Motor neuron (in vitro differentiated cells): ENCODE measurements at places on chromosomes 4 and X. TPM values are rescaled to one million over a fixed set of nuclear protein-coding genes. Genes with fewer than 3 reads are reported as not detected.
A peak's percentile ranks its signal among the peaks of the same experiment; 100 is the strongest.

PLA2G12A gene
- 18.0 and 23.8 TPM in 2 replicates for total RNA-seq

DNA sequence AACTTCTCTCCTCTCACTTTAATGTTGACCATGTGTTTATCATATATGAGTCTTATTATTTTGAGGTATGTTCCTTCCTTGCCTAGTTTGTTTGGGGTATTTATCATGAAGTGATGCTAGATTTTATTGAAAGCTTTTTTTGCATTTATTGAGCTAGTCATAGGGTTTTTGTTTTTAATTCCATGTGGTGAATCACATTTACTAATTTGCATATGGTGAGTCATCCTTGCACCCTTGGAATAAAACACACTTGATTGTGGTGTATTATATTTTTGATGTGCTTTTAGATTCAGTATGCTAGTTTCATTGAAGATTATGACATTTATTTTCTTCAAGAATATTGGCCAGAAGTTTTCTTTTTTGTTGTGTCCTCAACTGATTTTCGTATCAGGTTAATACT lies 464.6 kb downstream of the PCDH18 start:
- no peak for ATAC-seq

BGN gene
- total RNA-seq, result 0.43 and 0.87 TPM in 2 replicates

- ATAC-seq, result no peak
Observed at GRCh38 chr4:111064342-111064993, 441.6 kb upstream of the PITX2 start.

DNA sequence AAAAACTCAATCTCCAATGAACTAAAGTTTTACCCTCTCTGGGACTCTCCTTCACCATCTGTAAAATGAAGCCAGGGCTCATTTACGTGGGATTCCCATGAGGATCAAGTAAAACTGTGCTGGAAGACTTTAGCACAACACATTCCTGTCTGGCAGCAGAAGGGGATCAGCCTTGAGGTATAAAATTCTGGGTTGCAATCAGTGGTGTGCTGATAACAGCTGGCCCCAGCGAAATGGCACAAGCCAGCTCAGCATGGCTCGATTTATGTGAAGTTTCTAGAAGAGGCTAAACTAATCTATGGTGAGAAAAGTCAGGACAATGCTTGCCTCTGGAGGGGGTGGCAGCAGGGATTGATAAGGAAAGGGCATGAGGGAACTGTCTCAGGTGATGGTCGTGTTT lies 28.4 kb downstream of the ZNF630 start:
- no peak for ATAC-seq

GRCh38 chrX:16063921-16064320 lies 59.4 kb upstream of the GRPR start:
- no peak for ATAC-seq

SYTL5 gene
- 0.09 and 0.15 TPM in 2 replicates for total RNA-seq

DNA sequence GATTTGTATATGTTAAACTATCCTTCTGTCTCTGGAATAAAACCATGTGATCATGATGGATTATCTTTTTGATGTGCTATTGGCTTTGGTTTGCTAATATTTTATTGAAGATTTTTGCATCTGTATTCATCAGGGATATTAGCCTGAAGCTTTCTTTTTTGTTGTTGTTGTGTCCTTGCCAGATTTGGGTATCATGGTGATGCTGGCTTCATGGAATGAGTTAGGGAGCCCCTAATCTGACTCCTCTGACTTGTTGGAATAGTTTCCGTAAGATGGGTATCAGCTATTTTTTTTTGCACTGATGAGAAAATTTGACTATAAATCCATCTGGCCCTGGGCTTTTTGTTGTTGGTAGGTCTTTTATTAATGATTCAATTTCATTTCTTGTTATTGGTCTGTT lies 45.7 kb downstream of the ATP10D start:
- no peak for ATAC-seq

DNA sequence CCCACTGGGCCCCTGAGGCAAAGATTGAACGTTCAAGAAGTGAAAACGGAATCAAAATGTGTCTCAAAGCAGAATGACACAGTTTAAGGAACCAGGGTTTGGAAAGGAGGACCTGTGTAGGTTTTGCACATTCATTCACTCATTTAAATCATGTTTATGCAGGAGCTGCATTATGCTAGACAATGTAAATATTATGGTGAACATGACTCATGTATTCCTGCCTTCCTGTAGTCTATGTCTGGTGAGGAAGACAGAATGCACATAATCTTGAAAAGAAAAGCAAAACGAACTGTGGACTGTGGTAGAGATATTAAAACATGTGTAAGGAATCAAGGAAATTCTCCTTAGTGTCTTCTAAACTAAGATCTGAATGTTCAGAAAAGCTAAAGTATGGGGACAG lies 311.8 kb upstream of the SMIM31 start:
- ATAC-seq, result no peak

DNA sequence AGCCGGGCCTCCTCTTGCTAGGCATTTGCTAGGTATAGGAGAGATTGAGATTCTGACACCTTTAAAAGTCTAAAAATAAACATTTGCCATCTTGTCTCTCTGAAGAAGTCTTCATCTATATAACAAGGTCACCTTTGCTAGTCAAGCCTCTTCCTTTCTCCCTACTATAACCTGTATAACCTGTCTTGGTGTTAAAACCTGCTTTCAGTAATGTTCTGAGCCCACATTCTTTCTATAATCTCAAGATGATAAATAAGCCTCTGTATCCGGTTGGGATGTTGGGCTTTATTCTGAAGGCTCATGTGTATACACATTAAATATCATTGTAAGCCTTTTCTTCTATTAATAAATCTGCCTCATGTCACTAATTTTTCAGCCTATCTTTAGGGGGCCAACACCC lies 10.2 kb downstream of the ASIC5 start:
- no peak for ATAC-seq

GRCh38 chrX:151184705-151185104 lies 8.3 kb downstream of the GPR50 start:
- no peak for ATAC-seq

DNA sequence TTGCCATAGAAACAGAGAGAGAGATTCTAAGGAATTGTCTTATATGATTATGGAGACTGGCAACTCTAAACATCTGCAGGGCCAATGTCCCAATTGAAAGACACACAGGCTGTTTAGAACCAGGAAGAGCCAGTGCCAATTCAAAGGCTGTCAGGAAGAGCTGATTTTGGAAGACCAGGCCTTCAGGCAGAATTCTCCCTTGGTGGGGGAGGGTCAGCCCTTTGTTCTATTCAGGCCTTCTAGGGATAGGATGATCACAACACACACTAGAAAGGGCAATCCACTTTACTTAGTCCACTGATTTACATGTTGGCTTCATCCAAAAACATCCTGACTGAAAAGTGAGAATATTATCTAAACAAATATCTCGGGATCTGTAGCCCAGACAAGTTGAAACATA lies 15.2 kb downstream of the C4orf46 start:
- no peak for ATAC-seq

DNA sequence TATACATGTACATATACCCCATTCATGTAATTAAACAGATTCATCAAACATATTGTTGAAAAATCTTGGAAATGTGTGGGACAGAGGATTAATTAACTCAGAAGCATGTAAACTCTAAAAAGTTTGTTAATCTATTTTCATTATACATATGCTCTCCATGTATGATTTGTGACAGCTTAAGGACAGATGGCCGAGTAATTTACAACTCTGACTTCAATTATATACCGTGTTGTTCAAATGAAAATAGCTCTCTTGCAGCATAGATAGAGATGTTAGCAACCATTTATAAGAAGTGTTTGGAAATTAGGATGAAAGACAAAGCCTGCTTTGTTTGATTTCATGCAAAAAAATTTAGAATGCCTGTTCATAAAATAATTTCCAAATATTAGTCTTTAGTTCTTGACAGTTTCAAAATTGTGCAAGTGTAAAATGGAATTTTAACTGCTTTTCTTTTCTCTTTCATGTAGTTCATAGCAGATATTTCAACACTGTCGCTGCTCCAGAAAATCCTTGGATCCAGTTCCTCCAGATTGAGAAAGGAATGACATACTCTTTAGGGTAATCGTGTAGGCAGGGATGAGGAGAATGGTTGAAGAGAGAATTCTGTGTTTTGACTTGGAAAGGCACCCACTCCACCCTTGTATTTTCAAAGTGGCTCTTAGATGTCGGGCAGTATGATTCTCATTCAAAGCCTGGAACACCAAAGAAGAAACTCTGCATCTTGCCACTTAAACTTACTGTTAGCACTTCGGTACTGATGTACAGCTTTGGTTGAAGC lies 23.1 kb downstream of the AFF2 start:
- ATAC-seq, result no peak

GRCh38 chr4:47698837-47699236 lies 139.0 kb downstream of the CORIN start:
- no peak for ATAC-seq

PDGFC gene
- total RNA-seq, result 6.3 and 8.2 TPM in 2 replicates

GLOD5 gene
- not detected in 2 replicates for total RNA-seq

GRCh38 chr4:48470570-48470969 lies 12.6 kb upstream of the SLC10A4 start:
- ATAC-seq, result peak; percentile 92

DNA sequence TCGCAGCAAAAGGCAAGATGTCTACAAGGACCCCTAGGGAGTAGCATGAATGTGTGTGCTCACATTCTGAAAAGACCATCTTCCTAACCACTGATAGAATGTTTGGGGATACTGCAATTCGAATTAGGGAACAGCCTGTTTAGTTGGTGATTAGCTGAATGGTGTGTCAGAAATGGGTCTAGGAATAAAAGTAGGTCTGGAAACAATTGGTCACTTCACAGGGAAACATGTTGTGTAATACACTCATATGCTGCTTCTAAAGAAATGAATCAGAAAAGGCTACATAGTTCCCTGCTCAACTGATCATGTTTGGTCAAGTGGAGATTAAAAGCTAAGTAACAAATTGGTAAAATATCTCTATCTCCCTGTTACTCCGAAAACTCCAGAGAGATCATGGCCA lies 2362.4 kb upstream of the TENM3 start:
- ATAC-seq, result no peak

GRCh38 chrX:39513836-39514235 lies 583.9 kb downstream of the BCOR start:
- no peak for ATAC-seq

SHROOM3 gene
- total RNA-seq, result 18.2 and 18.7 TPM in 2 replicates

SCD5 gene
- 71.5 and 72.6 TPM in 2 replicates for total RNA-seq

- ATAC-seq, result no peak
Observed at GRCh38 chr4:154985673-154986072, 204.6 kb downstream of the RBM46 start.

GRCh38 chrX:108235986-108236385 lies 144.4 kb downstream of the ATG4A start:
- ATAC-seq, result no peak
